ENCODE measurements at places on chromosomes 7 and 10.

DNA sequence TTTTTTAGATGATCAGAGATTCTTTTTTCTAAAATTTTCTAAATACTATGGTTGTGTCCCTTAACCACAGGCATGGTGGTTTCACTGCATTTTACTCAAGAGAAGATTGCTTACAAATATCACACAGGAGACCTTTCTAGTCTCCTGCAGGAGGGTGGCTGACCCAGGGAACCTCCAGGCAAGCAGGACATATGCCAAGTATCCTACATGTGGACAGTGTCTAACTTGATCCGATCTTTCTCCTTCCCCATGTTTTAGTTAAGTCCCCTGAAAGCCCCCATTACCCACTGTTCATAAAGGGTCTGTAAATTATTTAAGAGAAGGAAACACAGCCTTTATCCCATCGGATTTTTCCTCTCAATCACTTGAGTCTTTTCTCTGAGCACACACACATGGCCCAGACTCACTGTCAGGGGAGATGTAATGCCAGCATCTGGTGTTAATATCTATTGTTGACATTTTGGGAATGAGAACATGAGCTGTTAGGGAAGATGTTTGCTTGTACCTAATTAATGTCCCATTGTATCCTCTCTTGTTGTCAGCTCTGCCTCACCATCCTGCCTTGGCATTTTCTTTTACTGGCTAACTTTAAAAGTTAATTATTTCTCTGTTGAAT lies 755.2 kb downstream of the AUTS2 start:
- peak; percentile 13 for DNase-seq

GRCh38 chr10:105149371-105149891 lies 508.3 kb downstream of the SORCS3 start:
- DNase-seq = no peak

- no peak for DNase-seq
Observed at GRCh38 chr10:386771-387592, 251.7 kb downstream of the ZMYND11 start.

DNA sequence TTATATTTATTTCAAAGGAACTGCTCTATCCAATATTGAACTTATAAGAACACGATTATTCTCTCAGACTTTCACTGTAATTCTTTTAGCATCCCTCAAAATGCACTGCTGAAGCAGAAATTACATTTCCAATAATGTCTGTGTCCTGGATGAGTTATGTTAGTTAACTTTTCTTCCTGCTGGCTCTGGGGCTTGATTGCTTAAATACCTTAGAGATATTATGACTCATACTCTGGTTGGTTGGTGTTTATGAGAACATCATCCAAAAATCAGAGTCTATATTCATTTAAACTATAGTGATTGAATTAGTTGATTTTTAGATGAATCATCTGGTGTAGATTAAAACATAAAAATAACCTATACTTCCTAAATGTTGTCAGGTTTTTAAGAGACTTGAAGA lies 246.3 kb upstream of the VWC2 start:
- no peak for DNase-seq

DNA sequence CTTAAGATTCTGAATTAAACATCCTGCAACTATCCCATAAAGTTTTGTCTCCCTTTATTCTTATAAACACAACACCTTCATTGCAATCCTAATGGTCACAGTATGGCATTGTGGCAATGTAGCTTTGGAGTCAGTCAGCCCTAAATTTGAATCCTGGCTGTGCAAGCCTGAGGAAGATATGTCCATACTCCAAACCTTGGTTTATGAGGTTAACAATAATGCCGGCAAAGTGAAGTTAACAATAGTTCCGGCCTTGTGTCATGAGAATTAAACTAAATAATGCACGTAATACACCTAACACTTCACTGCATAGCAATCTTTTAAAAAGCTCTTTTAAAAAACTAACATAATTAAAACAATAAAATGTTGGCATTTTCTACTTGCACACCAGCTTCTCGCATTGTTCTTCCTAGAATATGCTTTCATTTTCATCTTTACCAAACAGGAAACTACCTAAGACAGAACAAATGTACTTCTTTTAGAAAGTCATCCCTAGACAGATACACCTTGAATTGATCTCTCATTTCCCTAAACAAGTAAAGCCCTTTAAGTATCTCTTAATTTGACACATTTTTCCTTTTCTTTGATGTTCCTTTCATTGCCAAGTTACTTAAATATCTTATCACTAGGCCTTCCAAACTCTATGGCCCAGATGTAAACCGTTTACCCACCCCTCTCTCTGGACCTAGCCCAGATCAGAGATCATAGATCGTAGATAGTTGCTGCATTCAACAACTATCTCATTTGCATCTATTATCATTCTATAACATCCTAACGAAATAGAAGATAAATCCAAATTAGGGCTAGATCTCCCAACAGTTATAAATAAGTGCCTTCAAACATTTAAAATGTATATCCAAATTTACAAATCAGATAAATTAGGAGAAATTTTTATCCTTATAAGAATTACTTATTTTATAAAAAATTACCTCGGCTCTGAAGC lies 66.7 kb downstream of the CREB3L2 start:
- no peak for DNase-seq

GRCh38 chr7:114818501-114818900 lies 103.4 kb upstream of the MDFIC start:
- peak; percentile 51 for DNase-seq

DNA sequence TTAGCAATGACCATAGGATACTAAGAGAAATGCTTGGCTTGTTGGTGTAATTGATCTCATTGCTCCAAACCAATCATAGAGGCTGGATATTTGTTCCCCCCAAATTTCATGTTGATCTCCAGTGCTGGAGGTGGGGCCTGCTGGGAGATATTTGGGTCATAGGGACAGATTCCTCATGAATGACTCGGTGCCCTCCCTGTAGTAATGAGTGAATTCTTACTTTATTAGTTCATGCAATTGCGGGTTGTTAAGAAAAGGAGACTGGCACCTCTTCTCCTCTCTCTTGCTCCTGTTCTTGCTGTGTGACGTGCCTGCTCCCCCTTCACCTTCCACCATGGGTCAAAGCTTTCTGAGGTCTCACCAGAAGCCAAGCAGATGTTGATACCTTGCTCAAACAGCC lies 630.1 kb downstream of the CALN1 start:
- DNase-seq = no peak

DNA sequence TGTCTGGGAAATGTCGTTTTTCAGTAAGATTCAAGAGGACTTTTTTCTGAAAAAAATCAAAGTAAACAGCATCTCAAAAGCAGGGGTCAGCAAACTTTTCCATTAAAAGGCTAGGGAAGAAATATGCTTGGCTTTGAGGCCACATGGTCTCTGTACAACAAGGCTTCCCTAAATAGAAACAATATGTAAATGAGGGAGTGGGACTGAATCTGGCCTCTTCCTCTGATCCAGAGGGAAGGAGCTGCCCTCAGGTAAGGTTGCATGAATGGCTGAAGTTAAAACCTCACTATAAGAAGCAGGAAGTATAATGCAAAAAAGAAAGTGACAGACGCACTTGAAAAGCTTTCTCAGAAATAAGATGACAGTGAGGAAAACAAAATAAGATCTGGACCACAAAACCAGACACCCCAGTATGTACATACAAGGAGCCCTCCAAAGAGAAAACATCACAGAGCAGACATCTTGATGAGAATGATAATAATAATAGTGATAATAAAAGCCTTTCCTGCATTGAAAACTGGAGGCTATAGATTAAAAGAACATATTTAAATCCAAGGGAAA lies 115.2 kb downstream of the PLXNA4 start:
- DNase-seq = no peak

GRCh38 chr10:49186613-49187012 lies 1.6 kb downstream of the TMEM273 start:
- DNase-seq = no peak

GRCh38 chr7:23254051-23254681 lies 7.6 kb downstream of the GPNMB start:
- DNase-seq = peak; percentile 29

DNA sequence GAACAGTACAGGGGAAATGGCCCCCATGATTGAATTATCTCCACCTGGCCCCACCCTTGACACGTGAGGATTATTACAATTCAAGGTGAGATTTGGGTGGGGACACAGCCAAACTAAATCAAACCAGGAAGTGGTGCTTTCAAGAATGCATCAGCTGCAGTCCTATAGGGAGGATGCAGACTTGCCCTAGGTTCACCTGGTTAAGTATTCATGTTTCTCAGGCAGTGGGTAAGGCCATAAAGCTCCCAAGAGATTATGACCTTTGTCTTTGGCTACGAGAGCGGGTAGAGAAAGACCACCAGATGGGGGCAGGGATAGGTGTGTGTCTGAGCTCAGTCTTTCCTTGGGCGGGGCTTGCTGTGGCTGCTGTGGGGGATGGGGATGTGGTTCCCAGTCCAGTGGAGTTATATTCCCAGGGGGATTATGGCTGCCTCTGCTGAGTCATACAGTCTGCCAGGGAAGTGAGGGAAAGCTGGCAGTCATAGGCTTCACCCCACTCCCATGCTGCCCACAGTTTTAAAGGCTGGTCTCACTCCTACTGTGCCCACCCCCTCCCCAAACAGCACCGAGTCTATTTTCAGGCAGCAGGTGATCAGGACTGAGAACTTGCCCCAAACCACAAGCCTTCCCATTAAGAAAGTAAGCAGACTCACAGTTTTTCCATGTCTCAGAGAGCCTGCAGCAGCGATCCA lies 8.4 kb upstream of the R3HCC1L start:
- no peak for DNase-seq

DNA sequence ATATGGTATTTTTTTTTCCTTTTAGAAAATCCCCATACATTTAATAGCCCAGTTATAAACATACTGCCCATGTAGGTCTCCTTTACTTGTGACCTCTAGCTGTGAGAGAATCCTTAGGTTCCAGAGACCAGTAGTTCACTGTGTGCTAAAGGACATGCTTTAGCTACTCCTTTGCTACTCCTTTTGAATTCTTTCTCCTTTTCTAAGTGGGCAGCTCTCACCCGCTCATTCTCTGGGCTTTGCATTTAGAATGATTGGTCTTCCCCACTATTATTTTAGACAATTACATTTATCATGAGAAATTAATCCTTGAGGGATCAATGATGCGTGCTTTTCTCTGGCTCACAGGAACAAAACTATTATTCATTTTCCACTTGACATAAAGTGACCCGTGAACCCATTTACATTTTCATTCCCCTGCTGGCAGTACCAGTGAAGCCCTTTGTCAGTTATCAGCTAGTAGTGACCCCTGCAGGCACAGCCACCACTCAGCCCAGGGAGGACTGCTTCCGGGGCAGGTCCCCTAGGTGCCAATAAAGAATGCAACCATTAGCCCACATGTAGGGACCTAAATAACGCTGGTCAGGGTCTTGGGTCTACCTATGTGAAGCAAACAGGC lies 844.3 kb downstream of the CNTNAP2 start:
- DNase-seq = no peak

- no peak for DNase-seq
Observed at GRCh38 chr7:774161-775109, 47.4 kb upstream of the PRKAR1B start.

DNA sequence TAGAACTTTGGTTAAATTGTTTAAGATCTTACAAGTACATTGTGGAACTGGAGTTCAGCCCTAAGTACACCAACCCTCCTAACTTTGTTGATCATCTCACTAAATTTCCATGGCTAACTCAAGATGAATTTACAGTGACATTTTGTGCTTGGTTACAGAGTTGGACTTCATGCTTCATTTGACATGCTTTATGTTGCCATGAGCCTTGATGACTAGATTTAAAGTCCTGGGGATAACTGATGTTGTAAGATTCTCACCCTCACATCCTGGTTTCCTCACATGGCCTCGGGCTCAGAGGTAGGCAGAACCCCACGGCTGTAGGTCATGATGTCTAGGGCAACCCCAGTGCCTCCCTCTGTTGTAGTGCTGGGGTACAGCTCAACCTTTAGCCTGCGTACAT lies 397.2 kb upstream of the IGFBP3 start:
- DNase-seq = no peak

- DNase-seq = no peak
Observed at GRCh38 chr7:132240262-132240661, 336.0 kb downstream of the PLXNA4 start.

GRCh38 chr7:61576-62360 lies 130.6 kb upstream of the FAM20C start:
- no peak for DNase-seq

- DNase-seq = peak; percentile 40
Observed at GRCh38 chr7:116706668-116707126, 34.7 kb downstream of the MET start.

DNA sequence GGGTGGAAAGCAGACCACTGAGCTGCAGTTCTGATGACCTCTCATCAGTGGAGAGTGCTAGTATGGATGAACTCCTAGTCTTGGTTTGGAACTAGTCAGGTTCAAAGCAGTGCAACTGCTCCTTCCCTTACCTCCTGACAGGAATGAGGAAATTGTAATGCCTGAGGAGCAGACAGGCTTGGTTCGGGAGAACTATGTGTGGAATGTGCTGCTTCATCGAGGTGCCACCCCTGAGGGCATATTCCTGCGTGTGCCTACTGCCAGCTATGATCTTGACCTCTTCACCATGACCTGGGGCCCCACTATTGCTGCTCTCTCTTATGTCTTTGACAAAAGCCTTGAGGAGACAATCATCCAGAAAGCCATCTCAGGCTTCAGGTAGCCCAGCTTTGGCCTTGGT lies 27.4 kb upstream of the NFKB2 start:
- no peak for DNase-seq

DNA sequence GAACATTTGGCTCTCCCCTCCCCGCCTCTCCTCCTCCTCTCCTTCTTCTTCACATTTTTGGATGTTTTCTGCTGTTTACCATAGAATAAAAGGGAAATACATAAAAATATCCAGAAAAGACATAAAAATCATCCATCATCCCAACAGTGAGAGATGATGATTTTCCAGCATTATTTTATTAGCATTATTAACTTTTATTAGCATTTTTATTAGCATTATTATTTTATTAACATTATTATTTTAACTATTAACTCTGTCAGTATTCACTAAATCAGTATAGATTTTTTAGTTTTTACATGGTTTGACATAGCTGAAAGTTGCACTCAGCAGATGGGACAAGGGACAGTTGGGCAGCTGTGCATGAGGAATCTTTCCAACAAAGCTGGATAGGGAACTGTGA lies 16.2 kb upstream of the SLC35B4 start:
- DNase-seq = no peak

- DNase-seq = no peak
Observed at GRCh38 chr10:71023704-71024283, 135.4 kb upstream of the PCBD1 start.

DNA sequence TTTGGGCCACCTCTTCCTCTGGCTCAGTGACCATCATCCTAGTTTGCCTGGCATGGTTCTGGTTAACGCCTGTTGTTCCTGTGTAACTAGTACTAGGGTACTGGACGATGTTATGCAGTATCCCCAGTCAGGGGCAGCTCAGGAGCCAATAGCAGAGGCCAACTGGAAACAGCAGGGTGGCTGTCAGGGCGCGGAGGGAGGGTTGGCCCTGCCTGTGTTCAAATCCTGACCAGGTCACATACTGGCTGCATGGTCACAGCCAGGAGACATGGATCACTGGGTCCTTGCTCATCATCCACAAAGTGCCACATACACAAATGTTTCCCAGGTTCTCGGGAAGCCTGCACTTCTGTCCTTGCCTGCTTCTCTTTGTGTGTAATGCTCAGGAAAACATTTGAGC lies 12.3 kb upstream of the RBP3 start:
- DNase-seq = no peak

Measured in fibroblast of gingiva (primary cell).